ENCODE measurements at places on chromosomes 1 and 21. TPM values are rescaled to one million over a fixed set of nuclear protein-coding genes. Genes with fewer than 3 reads are reported as not detected.

BGLAP gene
- total RNA-seq = 0.66 TPM

C1orf21 gene
- 15.1 TPM for total RNA-seq

ANKRD45 gene
- 1.8 TPM for total RNA-seq

SGIP1 gene
- 4.4 TPM for total RNA-seq

OR2L3 gene
- not detected for total RNA-seq

DNA sequence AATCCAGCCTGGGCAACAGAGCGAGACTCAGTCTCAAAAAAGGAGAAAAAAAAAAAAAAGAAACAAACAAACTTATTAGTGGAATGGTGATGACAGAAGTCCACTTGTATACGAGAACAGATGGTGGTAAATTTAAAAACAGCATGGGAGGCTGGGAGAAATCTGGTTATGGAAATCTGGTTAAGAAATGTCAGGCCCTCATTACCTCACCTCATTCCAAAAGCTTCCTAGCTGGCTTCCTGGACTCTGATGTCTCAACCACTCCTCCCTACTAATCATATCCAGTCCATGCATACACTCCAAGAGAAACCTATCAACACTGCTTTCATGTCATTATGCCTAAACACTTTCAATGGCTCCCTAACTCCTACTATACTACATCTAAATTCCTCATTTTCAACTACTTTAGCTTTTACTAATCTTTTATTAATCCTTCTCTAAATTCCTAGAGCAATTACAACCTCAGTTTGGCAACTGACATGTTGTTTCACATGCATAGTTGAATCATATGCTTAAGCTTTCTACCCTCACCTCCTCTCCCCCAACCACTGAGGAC, 52.9 kb downstream of the FOXJ3 start:
- no peak overlapping the region for H3K27ac ChIP-seq
- DNase-seq = peak; percentile 57
- H3K4me3 ChIP-seq = no peak overlapping the region
- no peaks in the 10 kb centered on the region for H3K27me3 ChIP-seq
- H3K4me1 ChIP-seq = peaks cover 16% of the 10 kb centered on the region

EPHA10 gene
- total RNA-seq = 0.31 TPM

DNA sequence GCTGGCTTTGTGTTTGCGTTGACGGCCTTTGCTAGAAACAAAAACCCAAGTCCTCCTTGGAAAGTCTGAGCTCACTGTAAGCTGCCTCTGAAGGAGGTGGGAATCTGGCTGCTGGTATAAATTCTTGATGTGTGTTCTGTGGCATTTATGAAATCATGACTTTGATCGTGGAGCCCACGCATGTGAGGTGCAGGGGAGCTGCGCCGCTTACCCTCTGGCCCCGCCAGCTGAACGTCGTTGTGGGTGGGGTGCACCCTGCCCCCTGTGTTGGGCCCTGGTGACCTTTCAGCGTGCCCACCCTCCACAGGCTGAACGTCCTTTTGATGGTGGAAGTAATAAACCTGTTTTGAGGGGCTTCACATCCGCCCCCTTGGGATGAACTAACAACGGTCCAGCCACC, 21.2 kb upstream of the DIP2A start:
- no peak overlapping the region for H3K27ac ChIP-seq
- H3K4me3 ChIP-seq = no peak overlapping the region
- no peak for DNase-seq
- H3K36me3 ChIP-seq = peaks cover 24% of the 10 kb centered on the region

DNA sequence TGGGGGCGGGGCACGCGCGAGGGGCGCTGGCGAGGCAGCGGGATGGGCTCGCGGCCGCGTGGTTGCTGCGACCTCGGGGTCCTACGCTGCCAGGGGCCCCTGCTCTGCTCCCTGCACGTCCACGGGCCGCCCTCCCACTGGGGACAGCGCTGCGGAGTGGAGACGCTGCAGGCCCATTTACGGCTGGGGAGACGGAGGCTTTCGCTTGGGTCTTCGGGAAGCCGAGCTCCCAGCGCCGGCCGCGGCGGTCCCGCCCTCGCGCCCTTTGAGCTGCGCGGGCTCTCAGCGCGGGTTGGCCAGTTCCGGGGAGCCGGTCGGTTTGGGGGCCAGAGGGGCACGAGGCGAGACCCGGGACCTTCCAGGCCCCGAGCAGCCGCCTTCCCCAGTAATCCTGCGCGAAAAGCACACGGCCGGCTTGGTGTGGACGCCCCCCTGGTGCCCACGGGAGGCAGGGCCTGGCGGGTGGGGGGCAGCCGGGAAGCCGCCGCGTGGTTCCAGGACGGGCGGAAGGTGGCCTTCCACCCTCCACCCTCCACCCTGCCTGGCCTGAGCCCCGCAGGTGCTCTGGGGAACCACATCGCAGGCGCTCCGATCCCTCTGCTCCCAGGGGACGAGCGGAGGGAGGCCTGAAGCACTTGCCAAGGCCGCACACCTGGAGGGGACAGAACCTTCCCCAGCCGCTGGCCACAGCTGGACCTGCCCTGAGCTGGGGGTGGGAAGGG, 570 bp upstream of the PEX10 start:
- no peaks in the 10 kb centered on the region for H3K36me3 ChIP-seq
- no peak for DNase-seq
- H3K27me3 ChIP-seq = no peaks in the 10 kb centered on the region
- peak overlapping the region; percentile 40 for H3K27ac ChIP-seq
- peak overlapping the region; percentile 64 for H3K4me3 ChIP-seq
- H3K4me1 ChIP-seq = peaks cover 22% of the 10 kb centered on the region

- DNase-seq = no peak
- H3K27me3 ChIP-seq = no peaks in the 10 kb centered on the region
- no peak overlapping the region for H3K4me3 ChIP-seq
- H3K4me1 ChIP-seq = peaks cover 15% of the 10 kb centered on the region
Measured at GRCh38 chr1:90394247-90394646, 322.9 kb downstream of the BARHL2 start.

DNA sequence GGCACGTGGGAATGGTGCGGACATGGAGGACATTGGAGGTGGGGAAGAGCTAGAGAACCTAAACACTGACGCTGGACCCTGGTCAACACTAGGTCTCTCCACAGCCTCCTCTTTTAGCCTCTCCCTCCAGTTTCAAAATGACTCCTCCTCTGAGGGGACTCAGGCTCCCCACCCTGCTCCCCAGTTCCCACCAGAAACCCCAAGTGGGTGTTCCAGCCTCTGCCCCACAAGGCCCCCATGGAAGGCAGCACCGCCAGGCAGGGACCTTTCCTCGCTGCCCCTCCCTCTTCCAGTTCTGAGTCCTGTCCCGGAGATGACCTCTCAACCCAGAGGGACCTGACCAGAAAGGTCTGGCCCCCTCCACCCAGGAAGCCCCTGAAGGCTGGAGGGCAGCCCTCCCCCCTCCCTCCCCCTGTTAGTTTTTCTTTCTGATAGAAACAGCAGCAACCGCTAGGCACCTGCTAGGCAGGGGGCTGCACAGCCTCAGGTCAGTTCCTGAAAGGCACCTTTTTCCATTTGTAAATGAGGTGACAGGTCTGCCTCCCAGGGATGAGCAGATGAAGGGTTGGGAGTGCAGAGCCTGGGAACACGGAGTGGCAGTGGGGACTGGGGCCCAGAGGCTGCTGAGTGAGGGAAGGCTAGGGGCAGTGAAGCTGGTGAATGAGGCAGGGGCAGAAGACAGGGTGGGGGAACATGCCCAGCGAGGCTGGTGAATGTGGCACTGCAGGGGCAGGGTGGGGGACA, 9.3 kb upstream of the ITGB2 start:
- no peak overlapping the region for H3K27ac ChIP-seq
- H3K4me3 ChIP-seq = no peak overlapping the region
- H3K4me1 ChIP-seq = peaks cover 41% of the 10 kb centered on the region

SYNC gene
- total RNA-seq = 23.7 TPM

DNA sequence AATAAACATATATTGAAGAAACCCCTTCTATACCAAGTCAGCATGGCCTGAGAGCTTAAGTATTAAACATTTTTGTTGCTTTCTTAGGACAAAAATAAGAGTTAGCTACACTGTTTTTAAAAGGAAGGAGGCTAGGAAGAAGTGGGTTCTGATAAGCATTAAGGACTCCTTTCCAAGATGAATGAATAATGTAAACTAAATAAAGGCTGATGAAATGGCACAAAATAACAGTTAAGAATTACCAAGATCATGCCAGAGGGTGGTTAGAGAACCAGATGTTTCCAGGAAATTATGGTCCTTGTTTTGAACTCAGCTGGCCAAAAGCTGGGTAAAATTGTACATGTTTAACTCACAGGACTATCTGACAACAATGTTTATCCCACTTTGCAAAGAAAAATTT, 114.1 kb upstream of the ETS2 start:
- no peak for DNase-seq
- H3K4me3 ChIP-seq = no peak overlapping the region
- no peaks in the 10 kb centered on the region for H3K4me1 ChIP-seq
- no peaks in the 10 kb centered on the region for H3K36me3 ChIP-seq

LCE3D gene
- not detected for total RNA-seq

DNA sequence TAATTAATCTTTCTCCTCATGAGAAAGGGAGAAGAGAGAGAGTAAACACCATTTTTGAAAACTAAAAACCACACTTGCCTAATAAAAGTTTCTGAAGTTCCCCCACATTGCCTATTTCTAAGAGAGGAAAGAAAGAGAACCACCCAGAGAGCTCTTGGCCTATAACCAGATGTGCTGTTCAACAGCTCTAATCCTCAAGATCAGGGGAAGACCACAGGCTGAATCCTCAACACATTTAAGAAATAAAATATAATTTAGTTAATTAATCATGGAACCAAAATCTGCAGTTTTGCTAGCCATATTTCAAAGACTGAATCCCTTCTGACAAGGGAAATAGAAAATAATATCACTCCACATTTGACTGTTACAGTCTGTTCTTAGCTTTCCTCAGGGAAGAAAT, 11.9 kb downstream of the PRRX1 start:
- no peaks in the 10 kb centered on the region for H3K27me3 ChIP-seq
- peaks cover 11% of the 10 kb centered on the region for H3K4me1 ChIP-seq
- H3K27ac ChIP-seq = peak overlapping the region; percentile 32
- H3K4me3 ChIP-seq = no peak overlapping the region

DNA sequence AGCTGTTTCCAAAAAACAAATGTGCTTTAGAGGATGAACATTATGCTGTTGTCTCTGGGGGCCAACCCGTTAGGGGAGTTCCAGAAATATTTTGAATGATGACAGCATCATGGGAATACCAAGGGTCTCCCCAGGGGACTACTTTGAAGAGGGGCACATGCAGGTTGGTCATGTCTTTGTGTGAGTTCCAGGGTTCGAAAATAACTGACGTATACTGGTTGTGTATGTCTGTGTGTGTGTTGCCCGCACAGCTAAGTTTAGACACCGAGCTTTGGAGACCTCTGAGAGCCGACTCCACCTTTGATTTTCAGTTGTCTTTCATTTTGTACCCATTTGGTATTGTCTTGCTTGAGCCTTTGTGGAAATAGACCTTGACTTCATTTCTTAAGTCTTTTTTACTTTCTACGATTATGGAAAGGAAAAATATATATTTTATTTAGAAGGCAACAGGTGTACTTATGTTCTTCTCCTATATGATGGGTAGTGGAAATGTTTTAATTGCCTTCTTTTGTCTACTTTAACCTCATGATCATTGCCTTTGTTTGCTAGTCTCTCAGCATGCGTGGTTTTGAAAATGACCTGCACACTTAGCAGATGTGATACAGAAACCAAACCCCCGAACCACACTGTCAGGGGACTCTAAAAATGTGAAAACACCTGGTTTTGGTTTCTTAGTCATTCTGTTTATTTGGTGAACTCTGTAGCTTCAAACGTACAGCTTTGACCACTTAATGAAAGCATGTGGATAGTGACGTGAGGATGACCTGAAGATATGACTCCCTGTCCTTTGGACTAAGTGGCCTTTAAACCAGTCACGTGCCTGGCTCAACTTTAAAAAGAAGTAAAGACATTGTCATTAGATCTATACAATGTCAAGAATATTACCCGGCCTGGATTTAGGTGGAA, 56.5 kb downstream of the GALNT2 start:
- no peaks in the 10 kb centered on the region for H3K36me3 ChIP-seq
- H3K4me3 ChIP-seq = no peak overlapping the region
- peaks cover 28% of the 10 kb centered on the region for H3K4me1 ChIP-seq

DNA sequence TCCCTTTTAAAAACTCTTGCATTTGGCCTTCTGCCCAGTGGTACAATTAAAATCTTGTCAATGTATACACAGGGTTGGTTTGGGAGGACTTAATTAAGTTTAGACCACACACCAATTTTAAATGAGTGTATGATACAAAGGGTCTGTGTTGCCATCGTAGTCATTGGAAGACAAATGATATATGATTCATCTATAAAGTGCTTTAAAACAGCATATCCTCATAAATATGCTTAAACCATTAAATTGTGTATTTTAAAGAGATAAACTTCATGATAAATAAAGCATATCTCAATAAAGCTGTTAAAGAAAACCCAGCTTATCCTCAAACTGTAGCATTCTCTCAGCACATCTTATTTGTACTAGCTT, 69.5 kb downstream of the LUZP1 start:
- no peak overlapping the region for H3K4me3 ChIP-seq
- peaks cover 55% of the 10 kb centered on the region for H3K4me1 ChIP-seq
- peaks cover 6% of the 10 kb centered on the region for H3K36me3 ChIP-seq
- H3K27me3 ChIP-seq = no peaks in the 10 kb centered on the region
- no peak for DNase-seq

DNA sequence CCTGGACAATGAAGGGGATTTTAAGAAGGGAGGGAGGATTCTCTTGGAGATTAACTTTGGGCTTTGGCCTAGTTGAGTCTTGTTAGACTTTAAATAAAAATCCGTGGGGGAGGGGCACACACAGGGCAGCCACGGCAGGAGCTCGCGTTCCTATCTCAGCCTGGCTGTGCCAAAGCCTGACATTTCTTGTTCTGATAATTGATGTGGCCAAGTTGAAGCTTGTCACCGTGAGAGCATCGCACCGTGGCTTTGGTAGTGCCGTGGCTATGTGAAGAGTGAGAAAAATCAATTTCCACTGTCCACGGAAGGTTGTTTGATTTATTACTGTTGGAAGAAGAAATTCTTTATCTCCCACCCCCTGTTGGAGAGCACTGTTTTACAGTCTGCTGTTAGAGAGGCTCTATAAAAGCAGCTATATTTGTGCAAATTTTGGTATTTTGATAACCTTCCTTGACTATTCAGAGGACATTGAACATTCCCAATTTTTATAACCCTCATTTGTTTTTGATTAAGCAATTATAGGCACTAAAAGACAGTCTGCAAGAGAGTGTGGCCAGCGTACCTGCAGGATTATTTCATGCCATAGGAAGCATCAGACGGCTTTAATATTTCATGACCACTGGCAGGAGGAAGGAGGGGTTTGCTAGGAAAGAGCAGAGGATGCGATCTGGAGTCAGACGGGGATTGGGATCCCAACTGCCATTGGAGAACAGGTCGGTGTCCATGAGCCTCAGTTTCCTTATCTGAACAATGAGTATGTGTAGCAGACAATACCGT, 160.7 kb downstream of the KAZN start:
- H3K27ac ChIP-seq = no peak overlapping the region
- H3K4me1 ChIP-seq = no peaks in the 10 kb centered on the region
- no peak for DNase-seq
- no peaks in the 10 kb centered on the region for H3K36me3 ChIP-seq
- H3K4me3 ChIP-seq = no peak overlapping the region

B3GALT2 gene
- total RNA-seq = 0.39 TPM

- peaks cover 9% of the 10 kb centered on the region for H3K4me1 ChIP-seq
- peaks cover 3% of the 10 kb centered on the region for H3K27me3 ChIP-seq
- H3K36me3 ChIP-seq = no peaks in the 10 kb centered on the region
Measured at GRCh38 chr1:30783256-30783915, 25.8 kb upstream of the LAPTM5 start.
